ENCODE measurements at places on chromosomes 6 and 20.

- no peak for DNase-seq
These were observed 289.7 kb downstream of the UTRN start for GRCh38 chr6:144574796-144575195.

DNA sequence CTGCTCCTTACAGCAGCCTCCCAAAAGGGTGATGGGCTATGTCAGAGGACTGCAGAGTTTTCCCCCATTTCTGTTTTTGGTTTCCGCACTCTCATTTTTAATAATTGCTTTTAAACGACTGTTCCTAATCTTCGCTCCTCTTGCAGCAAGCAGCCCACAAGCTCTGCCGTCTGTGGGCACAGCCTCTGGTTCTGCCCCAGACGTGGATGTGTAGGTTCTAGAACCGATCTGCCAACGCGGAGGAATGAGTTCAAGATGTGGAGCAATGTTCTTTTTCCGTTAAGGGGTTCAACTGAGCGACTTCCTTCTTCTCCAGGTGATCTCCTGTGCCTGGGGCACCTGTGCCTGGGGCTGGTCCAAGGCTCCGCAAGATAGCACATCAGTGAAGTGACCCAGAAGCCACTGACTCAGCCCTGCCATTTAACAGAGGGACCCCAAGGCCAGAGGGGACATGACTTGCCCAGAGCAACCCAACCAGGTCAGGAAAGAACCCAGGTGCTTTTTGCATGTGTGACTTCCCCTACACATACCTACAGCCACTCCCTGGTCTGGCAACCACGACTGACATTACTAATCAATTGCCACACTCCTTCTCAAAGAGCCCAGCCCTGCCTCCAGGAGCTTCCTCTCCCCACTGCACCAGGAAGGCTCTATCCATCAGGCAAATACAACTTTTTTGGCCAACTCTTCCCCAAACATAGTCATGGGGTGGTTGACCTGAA lies 22.7 kb downstream of the PMEPA1 start:
- peak; percentile 68 for DNase-seq

- no peak for DNase-seq
These were observed 10.8 kb downstream of the HLA-DQB2 start for GRCh38 chr6:32752580-32752979.

DNA sequence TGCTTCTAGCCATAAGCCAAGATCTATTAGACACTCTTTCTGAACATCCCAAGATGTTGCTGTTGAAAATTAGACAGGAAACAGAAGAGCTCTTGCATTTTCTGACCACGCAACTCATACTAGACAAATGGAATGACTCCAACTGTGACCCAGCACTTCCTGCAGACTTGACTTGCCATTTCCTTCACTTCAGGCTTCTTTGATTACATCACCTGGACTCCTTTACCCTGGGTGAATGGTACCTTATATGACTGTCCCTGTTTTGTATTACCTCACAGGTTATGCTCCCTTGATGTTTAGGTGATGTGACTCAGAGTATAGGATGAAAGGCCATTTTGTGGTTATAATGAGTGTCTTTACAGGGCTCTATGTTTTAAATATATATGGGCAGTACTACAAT lies 236.1 kb downstream of the BMP2 start:
- DNase-seq: no peak

- DNase-seq: no peak
These were observed 29.8 kb downstream of the ARHGAP40 start for GRCh38 chr20:38631155-38632022.

All from islet precursor cell (in vitro differentiated cells).